ENCODE measurements at places on chromosomes 11 and 22.

DNA sequence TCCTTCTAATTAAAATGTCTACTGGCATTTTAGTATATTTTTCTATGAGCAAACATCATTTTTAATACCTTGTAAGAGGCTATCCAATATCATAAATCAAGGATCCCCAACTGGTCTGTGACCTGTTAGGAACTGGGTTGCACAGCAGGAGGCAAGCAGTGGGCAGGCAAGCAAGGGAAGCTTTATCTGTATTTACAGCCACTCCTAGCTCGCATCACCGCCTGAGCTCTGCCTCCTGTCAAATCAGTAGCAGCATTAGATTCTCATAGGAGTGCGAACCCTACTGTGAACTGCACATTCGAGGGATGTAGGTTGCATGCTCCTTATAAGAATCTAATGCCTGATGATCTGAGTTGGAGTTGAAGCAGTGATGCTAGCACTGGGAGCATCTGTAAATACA lies 70.2 kb upstream of the CREB3L1 start:
- no peak for DNase-seq

DNA sequence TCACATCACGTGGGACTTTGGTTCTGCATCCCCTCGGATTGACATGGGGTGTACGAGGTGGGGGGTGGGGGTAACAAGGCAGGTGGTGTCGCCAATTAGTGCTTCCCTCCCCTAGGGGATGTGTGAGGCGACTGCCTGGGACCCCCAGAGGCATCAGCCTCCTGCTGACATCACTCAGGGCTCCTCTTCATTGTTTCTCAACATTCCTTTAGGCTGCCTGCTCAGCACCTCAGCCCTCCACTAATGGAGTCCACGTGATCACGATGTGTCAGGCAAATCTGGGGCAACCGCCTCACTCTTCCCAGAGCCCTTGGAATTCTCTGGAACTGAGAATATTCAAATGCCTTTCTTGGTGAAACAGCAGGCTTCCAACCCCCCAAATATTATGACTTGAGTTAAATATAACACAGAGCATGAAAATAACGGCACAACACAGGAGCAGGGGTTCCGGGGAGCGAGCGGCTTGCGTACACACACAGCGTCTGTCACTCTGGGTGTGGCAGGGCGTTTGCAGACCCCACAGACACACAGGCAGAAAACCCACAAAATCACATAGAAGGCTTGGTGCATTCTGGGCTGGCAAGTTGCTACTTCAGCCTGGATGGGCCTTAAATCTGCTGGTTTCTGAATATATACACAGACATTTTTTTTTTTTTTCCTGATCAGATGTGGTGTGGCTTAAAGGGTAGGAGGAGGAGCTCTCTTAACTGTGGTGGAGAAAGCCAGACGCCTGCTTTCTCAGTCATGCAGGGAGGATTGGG lies 170.1 kb upstream of the CADM1 start:
- DNase-seq, result no peak

GRCh38 chr22:19941365-19942082 lies at the start of the genes COMT and TXNRD2:
COMT (plus strand) TSS chr22:19941772; CDS start chr22:19962527, 20,755 bp downstream.
TXNRD2 (minus strand) TSS chr22:19941818; CDS start chr22:19941803, 15 bp downstream.
- peak; percentile 64 for DNase-seq

- no peak for DNase-seq
These were observed 13.3 kb downstream of the MS4A13 start for GRCh38 chr11:60528465-60528864.
